ENCODE measurements at places on chromosomes 16 and 17. TPM values are rescaled to one million over a fixed set of nuclear protein-coding genes. Genes with fewer than 3 reads are reported as not detected.

DNA sequence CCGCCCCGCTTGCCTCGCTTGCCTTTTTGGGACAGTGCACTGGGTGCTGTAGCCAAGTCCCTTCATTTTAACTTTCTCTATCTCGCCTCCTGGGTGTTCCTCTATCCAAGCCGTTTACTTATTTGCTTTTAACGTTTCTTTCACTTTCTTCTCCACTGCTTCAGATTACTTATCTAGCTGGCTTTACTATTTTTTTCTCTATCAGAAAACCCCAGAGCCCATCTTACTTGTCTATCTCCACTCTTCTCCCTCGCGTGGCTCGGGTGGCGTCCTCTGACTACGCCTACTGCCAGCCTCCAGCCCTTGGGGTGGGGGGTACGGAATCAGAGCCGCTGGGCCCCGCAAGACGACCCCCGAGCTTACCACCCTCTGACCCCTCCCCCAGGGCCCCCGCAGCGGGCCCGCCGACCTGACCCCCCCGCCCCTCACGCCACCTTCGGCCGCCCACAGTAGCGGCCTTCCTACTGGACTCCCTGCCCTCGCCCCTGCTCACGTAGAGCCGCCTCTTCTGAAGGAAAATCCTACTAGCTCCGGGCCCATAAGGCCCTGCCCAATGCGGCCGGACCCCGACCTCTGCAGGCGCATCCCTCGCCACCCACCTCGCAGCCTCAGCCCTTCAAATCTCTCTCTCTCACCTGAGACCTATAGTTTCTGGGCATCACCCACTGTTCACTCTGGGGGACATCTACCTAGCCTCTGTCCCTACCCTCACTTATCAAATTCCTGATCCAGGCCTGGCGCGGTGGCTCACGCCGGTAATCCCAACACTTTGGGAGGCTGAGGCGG, 1.0 kb upstream of the SLC12A4 start:
- DNase-seq: no peak

- no peak for DNase-seq
These were observed 182.9 kb downstream of the RBFOX1 start for GRCh38 chr16:7515543-7515942.

GRCh38 chr17:72706396-72706981, 386.0 kb downstream of the SLC39A11 start:
- no peak for DNase-seq

- DNase-seq: no peak
These were observed 1.2 kb upstream of the HBA1 start for GRCh38 chr16:175011-175949.

DNA sequence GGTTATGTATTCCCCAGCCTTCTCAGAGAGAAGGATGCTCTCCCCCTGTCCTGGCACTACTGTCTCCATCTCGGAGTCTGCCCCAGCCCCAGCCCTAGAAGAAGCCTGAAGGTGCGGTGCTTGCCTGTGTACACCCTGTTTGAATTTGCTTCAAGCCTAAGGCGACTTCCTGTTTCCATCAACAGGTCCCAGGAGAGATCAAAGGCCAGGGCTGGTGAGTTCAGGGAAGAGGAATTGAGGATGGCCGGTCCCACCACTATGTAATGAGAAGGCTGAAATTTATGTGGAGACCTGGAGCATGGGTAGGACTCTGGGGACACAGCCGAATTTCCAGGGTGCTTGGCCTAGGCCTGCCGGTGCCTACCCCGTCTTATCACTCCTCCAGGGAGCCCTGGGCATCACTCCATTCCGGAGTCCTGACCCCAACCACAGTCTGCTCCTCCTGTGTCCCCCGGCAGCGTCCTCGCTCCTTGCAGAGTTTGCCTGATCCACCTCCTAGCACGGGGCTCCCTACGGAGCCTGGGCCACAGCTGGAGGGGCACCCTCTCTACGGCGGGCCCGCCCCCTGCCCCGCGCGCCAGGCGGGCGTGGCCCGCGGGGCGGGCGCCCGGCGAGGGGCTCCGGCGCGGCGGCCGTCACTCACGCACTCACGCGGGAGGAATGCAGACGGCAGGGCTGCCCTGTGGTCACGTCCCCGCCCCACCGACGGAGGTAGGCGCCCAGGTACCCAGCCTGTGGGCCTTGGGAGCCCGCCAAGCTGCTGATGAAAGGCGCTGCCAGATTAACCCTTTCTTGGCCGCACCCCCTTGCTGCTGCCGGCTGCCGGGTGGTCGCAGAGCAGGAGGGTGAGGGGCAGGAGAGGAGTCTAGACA, 53.8 kb upstream of the TAC4 start:
- no peak for DNase-seq

- DNase-seq: peak; percentile 17
These were observed 509 bp upstream of the ATAD5 start for GRCh38 chr17:30831257-30831656.

GRCh38 chr16:75267631-75268264, 16.3 kb upstream of the BCAR1 start:
- peak; percentile 90 for DNase-seq

- no peak for DNase-seq
These were observed 287 bp upstream of the INTS2 start for GRCh38 chr17:61928101-61928436.

DNA sequence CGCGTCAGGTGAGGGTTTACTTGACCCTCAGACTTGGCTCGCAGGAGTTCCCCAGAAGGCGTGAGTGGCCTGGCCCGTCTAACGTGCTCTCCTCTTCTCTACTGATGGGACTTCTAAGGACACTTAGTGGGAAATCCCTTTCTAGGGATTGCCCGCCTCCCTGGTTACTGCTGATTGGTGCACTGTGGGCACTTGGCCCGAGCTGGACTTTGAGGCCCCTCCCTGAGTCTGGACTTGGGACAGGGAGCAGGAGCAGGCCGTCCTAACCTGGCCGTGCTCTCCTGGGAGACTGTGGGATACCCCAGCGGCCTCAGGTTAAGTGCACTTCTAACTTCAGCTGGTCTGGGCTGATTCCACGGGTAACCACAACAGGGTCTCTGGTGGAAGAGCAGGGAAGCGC, 14.7 kb downstream of the IFT140 start:
- DNase-seq: no peak

- DNase-seq: no peak
These were observed 5.6 kb downstream of the NOG start for GRCh38 chr17:56599088-56599487.

GRCh38 chr17:76459674-76460073, 6.7 kb upstream of the UBE2O start:
- DNase-seq: no peak

DNA sequence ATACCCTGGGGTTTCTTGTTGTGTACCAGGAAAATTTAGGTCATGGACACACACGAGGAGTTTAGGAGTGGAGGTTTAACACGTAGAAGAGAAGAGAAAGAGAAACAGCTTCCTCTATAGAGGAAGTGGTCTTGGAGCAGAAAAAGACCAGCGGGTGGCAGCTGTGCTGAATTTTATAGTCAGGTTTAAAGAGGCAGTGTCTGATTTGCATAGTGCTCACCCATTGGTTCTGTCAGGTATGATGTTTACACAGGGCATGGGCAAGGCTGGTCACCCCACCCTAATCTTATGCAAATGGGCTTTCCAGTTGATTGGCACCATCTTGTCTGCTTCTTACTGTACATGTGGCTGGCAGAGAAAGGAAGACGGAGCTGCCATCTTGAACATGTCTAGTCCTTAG, 309.0 kb downstream of the CDH13 start:
- no peak for DNase-seq

DNA sequence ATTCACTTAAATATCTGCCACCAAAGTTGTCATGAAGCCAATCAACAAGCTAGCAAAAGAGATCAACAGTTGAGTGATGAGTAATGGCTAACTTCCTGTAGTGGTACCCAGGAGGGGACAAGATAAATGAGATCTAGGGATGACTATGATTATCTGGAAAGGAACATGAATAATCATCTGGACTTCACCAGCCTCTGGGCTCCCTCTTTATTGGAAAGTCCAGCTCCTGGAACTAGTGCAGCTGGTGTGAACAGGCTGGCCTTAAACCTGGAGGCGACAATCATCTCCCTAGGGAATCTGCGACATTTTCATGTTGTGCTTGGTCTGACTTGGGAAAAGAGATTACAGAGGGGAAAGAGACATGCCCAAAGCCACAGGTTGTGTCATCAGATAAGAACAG, 518.6 kb downstream of the GRIN2A start:
- no peak for DNase-seq

Gene YBX2
- not detected for total RNA-seq

Gene TAC4
- total RNA-seq: not detected

Gene MMP15
- 1.9 TPM for total RNA-seq

Gene KRTAP2-3
- 0.80 TPM for total RNA-seq

Gene IGSF6
- not detected for total RNA-seq

Gene KCNH6
- total RNA-seq: not detected

Gene FLII
- total RNA-seq: 284 TPM

Measured in LHCN-M2 (cell line).